ENCODE measurements at places on chromosomes 7 and 10.

DNA sequence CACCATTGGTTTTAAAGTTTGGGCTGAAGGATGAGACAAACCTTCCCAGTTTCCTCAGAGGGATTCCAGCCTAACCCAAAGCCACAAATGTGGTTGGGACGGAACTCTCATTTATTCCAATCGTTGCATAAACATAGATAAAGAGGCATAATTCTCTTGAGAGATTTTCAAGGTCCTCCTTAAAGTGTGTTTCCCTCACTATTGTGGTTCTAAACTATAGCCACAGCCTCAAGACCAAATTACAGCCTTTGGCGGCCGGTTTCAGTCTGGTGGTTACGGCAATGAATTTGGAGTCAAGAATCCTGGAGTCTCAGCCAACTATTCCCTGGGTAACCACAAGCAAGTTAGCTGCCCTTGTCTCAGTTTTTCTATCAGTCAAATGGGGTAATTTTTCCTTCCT, 42.6 kb downstream of the SEM1 start:
- no peak for DNase-seq

GRCh38 chr10:34584164-34584563, 230.9 kb downstream of the PARD3 start:
- no peak for DNase-seq

GRCh38 chr10:27950242-27950564, 48.7 kb downstream of the ODAD2 start:
- DNase-seq, result no peak

GRCh38 chr10:325282-325681, 190.0 kb downstream of the ZMYND11 start:
- DNase-seq, result no peak

DNA sequence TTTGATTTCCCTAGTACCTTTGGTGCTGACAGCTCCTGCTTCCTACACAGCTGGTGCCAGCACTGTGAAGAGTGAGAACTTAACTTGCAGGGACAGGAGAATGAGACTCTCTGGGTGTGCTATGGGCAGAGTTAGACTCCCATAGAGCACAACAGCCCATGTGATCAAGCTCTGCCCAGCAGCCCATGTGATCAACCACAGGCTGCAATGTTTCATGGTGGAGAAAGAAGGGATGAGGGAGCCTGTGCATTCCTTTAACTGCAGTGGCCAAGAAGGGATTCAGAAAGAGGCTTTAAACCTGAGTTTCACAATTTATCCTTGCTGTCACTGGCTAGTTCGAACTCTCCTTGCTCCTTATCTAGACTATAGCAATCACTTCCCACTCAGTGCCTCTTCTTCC, 10.0 kb upstream of the MEST start:
- no peak for DNase-seq

GRCh38 chr10:104638861-104639589, 2.1 kb upstream of the SORCS3 start:
- DNase-seq, result no peak

DNA sequence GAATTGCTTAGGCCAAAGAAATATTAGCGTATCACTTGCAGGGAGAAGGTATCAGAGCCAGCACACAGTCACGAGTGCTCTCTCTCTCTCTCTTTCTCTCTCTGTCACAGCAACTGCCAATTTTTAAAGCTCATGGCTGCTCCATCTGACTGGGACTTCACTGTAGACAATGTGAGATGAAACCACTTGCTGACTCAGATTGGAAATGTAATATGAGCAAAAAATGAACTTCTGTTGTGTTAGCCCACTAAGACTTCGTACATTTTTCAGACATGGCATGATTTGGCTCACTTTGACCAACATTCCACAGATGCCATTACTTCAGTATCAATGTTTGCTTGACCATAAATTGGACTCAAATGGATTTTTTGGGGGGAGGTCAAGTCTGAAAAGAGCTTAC, 68.1 kb downstream of the DGKB start:
- no peak for DNase-seq

- no peak for DNase-seq
Measured at GRCh38 chr7:2736411-2736914, 48.5 kb downstream of the AMZ1 start.

DNA sequence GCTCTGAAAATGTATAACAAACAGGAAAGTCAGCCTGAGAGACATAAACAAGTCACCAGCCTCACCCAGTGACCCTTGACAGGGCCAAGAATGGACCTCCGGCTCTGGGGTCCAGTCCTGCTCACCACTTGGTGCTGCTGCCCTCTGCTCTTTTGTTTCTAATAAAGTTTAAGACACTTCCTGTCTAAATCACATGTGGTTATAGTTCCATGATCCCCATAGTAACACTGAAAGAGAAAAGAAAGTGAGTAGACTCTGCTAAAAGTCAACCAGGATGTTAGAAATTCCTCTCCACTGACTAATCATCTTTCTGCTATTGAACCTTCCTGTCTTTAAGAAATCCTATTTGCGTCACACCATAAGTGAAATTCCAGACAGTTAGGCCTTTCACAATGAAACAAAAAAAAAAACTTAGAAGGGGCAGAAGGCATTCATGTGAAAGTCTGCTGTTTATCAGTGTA, 179.2 kb upstream of the BET1 start:
- DNase-seq, result no peak

DNA sequence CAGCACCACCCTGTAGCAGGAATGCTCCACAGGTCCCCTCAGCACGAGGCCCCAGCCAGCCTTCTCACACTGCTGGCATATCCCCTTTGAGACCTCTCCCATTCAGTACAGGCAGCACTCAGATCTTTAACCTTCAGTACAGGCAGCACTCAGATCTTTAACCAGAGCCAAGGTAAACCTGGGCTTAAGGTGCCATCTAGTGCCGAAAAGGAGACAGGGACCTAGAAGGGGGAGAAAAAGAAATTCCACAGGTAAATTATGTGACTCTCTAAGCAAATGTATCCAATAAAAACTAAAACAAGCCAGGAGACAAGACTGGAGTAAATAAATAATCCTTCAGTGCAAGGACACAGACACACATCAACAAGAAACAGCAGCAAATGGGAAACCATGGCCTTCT, 358.6 kb downstream of the PTPRN2 start:
- no peak for DNase-seq

DNA sequence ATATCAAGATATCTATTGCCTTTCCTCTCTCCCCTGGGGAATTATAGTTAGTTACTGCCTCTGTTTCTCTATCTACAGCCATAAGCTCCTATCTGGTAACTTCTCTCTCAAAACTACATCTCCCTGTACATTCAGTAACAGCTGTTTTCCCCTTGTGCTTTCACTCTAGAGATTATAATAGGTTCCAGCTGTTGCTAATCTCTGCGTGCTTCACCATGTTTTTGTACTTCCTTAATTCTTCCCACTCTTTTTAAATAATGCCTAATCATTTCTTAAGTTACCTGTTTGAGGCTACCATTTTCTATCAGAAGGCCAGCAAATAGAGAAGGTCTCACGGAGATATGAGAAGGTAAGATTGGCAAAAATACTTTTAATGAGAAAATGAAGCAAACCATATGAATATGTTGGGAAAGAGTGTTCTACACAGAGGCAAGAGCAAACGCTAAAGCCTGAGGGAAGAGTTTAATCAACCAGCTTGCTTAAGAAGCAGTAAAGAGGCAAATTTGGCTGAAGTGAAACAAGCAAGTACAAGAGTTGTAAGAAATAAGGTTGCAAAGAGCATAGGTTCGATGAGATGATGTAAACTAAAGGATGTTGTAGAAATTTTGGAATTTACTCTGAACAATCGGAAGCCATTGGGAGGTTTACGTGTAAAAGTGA, 101.9 kb upstream of the HGF start:
- no peak for DNase-seq

- no peak for DNase-seq
Measured at GRCh38 chr7:124922200-124922599, 7.4 kb downstream of the POT1 start.

DNA sequence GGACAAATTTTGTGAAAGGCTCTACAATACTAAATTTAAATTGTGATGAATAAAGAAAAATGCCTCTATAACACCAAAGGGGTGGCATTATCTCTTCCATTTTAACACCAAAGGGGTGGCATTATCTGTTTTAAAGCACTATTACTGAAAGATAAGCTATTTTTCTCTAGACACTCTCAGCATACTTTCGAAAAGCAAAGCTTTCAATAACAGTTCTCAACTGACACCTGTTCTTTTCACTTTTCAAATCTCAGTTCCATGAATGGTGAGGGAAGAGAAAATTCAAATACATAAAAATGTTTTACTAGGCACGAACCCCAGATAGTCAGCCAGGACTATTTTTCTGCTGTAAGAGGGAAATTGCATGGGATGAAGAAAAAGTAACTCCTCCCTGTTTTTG, 103.8 kb downstream of the CPEB3 start:
- no peak for DNase-seq

GRCh38 chr10:61565819-61566560, 96.7 kb upstream of the CABCOCO1 start:
- no peak for DNase-seq

GRCh38 chr10:77561991-77562390, 75.6 kb downstream of the KCNMA1 start:
- no peak for DNase-seq

GRCh38 chr7:115009139-115009538, 87.2 kb downstream of the MDFIC start:
- DNase-seq, result no peak

DNA sequence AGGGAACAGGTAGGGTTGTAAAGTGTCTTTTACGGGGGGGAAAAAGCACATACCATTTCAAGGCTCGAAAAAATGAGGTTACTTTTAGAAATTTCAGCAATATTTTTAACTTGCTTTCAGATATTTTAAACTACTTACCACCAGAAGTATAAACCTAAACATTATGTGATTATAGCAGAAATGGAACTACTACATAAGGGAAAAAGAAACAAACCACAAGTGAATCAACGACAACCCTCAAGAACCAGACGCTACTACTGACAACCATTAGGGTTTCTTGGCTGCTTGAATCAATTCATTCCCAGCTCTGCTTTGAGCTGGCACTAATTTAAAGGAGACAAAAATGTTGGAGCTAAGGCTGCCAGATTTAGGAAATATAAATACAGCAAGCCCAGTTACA, 80.1 kb downstream of the ZFAND4 start:
- no peak for DNase-seq

DNA sequence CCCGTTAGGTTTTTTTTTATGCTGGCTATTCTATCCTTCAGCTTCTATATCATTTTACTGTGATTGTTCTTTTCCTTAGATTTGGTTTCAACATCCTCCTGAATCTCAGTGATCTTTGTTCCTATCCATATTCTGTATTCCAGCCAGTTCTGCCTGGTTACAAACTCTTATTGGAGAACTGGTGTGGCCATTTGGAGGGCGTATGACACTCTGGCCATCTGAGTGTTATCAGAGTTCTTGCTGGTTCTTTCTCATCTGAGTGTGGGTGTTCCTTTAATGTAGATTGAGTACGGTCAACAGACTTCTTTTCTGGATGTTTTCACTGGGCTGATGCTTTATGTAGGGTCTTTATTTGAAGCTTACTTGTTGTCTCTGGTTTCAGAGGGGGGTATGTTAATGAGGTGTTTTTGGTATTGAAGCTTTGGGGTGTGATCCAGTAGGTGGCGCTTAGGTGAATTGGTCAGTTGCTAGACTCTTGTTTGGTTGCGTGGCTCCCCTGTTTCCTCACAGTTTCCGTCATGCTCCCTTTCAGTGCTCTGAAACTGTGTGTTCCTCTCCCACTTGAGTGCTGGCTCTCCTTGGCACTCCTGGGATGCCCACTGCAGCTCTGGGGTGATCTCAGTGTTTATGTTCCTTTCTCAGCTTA, 80.7 kb downstream of the FANK1 start:
- no peak for DNase-seq

DNA sequence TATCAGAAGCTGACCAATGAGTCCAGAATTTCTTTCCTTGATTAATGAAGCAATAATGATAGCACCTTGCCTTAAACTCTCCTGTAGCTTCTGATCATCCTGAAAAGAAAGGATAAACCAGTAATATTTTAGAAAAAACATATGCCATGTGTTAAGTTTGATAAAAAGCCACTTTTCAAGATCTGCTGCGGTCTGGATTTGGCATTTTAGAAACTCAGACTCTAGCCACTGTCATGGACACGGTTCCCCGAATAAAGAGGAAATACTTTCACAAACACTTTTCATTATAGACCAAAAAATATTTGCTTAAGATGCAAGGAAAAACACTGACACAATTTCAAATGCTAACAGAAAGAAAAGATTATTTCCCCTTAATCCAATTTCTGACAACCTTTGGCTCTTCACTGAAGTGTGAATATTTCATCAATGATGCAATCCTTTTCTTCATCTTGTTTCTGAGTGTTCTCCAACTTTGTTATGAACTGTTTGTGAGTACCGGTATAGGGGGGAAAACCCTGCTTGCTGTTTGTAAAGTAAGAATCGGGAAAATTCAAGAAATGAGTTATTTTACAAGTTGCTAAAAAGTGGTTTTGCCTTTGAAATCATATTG, 329.5 kb downstream of the CRPPA start:
- no peak for DNase-seq

DNA sequence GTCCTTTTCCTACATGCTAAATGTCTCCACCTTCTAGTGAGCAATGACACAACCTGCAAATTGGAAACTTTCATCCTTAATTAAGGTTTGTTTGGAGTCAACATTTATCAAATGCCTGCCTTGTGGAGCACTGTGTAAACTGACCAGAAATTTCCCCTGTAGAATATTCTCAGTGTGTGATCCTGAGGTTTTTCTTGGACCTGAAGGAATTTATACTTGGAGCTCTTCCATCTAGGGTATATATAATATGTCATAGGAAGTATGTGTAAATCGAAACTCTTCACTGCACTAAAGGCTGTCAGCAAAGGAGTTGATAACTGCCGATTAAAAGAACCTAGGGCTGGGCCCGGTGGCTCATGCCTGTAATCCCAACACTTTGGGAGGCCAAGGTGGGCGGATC, 152.4 kb downstream of the NSUN6 start:
- DNase-seq, result no peak

DNA sequence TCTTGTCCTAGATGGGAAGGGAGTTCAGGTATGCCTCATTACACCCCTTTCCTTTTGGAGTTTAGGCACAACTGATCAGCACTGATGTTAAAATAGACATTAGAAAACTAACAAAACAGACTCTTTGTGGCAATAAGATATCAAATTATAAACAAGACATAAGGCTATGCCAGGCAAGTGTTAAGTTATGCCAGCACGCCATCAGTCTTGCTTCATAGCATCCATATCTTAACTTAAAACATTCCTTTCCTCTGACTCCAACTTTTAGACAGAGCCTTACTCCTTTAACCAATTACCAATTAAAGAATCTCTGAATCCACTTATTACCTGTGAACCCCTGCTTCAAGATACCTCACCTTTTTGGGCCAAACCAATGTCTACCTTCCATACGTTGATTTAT, 126.2 kb upstream of the ETV1 start:
- DNase-seq, result no peak

- no peak for DNase-seq
Measured at GRCh38 chr10:112379635-112380296, 5.8 kb downstream of the ACSL5 start.

DNA sequence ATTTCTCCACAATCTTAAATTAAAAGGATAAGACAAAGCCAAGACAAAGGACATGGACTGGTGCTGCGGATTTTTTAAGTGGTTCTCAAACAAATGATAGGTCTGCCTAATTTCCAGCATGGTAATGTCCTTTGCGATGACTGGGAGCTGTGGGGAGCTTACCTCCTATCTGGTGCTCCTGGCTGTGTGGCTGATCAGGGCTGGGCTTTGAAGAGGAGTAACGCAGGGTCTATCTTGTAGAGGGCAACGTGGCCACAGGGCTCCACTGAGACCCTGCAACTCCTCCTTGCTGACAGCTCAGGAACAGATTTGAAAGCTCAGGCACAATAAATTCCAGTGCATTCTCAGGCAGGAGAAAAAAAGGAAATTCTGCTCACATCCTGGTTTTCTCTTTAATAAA, 103.1 kb upstream of the SFMBT2 start:
- no peak for DNase-seq

GRCh38 chr10:71272056-71272771, 46.8 kb upstream of the SLC29A3 start:
- peak; percentile 16 for DNase-seq
